ENCODE measurements at places on chromosomes 12 and 14.
A peak's percentile ranks its signal among the peaks of the same experiment; 100 is the strongest.

GRCh38 chr12:100058482-100059029 lies 73.8 kb upstream of the ANKS1B start:
- DNase-seq: peak; percentile 20

DNA sequence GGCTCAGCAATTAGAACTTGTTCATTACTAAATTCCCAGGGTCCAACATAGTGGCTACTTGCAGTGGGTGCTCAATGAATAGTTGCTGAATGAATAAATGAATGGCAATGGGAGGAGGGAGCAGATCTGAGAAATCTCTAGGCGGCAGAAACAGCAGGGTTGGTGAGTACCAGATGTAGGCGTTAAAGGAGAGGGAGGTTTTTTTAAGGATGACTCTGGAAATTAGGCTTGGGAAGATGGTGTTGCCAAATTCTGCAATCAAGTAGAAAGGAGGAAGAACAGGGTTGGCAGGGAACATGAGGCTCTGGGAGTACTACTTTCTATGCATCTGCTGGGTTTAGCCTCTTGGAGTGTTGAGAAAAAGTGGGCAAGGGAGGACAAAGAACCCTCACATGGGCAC lies 207.1 kb downstream of the APAF1 start:
- no peak for DNase-seq

DNA sequence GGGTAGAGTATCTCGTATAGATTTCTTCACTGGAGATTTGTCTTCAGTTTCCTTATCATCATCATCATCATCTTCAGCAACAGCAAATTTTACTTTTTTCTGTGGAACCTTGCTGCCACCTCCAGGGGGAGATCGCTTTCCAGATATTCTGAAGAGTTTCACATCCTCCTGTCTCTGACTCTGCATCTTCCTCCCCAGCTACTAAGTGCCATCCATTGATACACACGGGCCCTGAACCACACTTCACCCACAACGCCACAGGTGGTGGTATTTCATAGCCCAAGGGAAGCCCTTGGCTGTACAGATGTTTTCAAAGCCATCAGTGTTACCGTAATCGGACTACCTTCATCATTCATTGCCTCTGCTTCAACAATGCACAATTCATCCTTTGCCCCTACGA lies 82.2 kb downstream of the PPP2R5C start:
- DNase-seq: no peak

DNA sequence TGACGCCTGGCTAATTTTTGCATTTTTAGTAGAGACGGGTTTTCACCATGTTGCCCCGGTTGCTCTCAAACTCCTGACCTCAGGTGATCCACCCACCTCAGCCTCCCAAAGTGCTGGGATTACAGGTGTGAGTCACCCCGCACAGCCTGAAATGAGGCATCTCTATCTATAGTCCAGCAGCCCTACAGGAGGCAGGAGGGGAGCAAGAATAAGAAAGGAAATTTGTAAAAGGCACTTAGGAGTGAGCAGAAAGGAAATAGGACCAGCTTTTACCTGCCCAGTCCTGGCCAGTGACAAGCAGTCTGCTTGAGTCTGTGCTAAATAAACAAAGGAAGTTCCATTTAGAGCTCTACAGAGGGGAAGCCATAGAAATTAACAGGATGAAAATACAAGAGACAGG lies 15.0 kb upstream of the PSMA6 start:
- DNase-seq: no peak

DNA sequence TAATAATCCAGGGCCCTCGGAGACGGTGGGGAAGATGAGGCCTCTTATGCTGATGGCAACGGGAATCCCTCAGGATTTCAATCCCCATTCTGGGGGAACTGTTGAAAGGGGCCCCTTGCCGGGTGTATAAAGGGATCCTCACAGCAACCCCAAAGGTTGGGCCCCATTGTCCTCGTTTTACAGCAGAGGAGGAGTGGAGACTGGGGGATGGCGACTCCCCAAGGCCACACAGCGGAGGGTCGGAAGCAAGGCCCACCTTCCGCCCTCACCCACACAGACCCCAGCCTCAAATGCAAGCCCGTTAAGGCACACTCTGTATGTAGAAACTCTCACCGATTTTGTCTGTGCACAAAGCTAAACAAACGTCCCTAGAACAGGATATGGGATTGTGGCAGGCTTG lies 327.9 kb upstream of the DIO3 start:
- no peak for DNase-seq

DNA sequence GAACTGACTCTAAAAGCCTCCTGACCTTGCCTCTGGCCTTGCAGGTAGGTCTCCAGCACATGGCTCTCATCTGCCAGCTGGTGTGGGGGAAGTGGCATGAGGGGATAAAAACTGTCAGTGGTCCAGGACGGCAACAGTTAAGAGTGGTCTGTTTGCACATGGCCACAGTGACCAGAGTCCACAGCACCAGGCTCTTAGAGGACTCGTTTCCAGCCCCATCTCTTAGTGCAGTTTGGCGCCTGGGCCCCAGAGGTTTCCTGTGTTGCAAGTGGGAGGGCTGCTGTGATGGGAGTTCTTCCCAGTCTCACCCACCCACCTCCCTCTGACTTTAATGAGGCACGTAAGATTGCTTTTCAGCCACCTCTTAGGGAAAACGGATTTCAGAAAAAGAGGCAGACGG lies 37.0 kb downstream of the APPL2 start:
- no peak for DNase-seq

DNA sequence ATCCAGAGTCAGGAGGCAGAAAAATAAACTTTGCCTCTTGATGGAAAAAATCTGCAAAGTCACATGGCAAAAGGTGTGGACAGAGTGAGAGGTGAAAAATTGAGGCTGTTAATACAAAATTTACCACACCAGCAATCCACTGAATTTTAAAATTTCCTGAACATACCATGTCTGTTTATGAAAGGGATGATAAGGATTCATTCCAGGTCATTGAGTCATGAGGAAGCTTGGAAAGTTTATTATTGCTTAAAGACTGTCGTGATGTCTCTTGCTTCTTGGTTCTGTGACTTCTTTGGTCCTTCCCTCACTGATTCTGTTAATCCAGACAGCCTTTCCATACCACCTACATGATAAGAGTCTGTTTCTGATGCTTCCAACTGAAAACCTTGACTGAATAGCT lies 73.2 kb downstream of the TTC6 start:
- DNase-seq: no peak

- DNase-seq: peak; percentile 88
Measured at GRCh38 chr12:66678338-66679275, at the start of gene GRIP1. Gene GRIP1 (minus strand): TSS chr12:66679076. CDS start chr12:66678904, 172 bp downstream.

All from brain (organoid and tissue), 16 donors.